ENCODE measurements at places on chromosomes 13 and 19. TPM values are rescaled to one million over a fixed set of nuclear protein-coding genes. Genes with fewer than 3 reads are reported as not detected.

DNA sequence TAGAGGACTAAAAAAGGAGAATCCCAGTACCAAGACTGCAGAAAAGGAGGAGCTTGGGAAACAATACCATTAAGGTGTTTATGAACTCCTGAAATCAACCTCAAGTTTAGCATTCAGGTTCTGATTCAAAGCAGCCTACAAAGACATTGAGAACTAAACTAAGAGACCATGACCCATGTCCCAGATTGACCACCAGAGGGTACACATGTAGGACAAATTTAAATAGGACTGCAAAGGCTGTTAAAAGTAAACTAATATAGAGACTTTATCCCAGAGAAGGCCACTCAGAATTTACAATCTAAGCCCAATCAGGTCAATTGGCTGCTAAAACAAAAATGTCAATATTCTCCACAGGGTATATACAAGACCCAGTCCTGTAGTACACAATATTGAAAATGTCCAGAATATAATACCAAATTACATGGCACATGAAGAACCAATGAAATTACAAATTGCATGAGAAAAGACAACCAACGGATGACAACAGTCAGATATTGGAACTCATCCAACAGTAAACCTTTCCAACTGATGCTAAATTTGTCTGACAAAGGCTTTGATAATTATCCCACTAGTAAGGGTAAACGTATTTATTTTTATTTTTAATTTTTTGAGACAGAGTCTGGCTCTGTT, 682.4 kb downstream of the UQCRFS1 start:
- DNase-seq, result no peak
- H3K4me1 ChIP-seq, result no peaks in the 10 kb centered on the region
- H3K27ac ChIP-seq, result no peak overlapping the region
- H3K27me3 ChIP-seq, result no peaks in the 10 kb centered on the region
- H3K36me3 ChIP-seq, result no peaks in the 10 kb centered on the region

- no peak overlapping the region for H3K27ac ChIP-seq
- H3K36me3 ChIP-seq, result no peaks in the 10 kb centered on the region
- no peak overlapping the region for H3K4me3 ChIP-seq
- no peaks in the 10 kb centered on the region for H3K27me3 ChIP-seq
- DNase-seq, result peak; percentile 96
- H3K4me1 ChIP-seq, result no peaks in the 10 kb centered on the region
These were observed 476.2 kb downstream of the KLF12 start for GRCh38 chr13:73657821-73658540.

DNA sequence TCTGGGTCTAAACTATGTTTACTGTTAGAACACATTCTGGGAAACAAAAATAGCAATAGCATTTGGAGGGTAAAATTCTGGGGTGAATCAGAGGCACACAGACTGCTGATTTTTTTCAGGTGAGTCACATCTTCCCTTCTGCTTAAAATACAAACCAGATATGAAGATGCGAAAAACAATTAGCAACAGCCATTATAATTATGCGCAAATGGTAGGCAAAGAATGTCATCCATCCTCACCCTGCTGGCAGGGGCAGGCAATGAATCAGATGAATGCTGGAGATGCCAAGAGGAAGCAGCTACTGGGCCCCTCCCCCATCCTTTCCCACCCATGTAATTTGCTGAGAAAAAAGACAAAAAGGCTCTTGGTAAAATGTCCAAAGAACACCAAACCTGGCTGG, 282.9 kb downstream of the KLF5 start:
- no peak overlapping the region for H3K4me3 ChIP-seq
- DNase-seq, result no peak
- no peaks in the 10 kb centered on the region for H3K36me3 ChIP-seq
- no peak overlapping the region for H3K27ac ChIP-seq
- no peaks in the 10 kb centered on the region for H3K27me3 ChIP-seq
- H3K4me1 ChIP-seq, result no peaks in the 10 kb centered on the region

GRCh38 chr13:65868884-65869283, 1361.3 kb downstream of the PCDH9 start:
- no peaks in the 10 kb centered on the region for H3K27me3 ChIP-seq
- no peaks in the 10 kb centered on the region for H3K4me1 ChIP-seq
- H3K36me3 ChIP-seq, result no peaks in the 10 kb centered on the region
- no peak overlapping the region for H3K4me3 ChIP-seq
- H3K27ac ChIP-seq, result no peak overlapping the region

DNA sequence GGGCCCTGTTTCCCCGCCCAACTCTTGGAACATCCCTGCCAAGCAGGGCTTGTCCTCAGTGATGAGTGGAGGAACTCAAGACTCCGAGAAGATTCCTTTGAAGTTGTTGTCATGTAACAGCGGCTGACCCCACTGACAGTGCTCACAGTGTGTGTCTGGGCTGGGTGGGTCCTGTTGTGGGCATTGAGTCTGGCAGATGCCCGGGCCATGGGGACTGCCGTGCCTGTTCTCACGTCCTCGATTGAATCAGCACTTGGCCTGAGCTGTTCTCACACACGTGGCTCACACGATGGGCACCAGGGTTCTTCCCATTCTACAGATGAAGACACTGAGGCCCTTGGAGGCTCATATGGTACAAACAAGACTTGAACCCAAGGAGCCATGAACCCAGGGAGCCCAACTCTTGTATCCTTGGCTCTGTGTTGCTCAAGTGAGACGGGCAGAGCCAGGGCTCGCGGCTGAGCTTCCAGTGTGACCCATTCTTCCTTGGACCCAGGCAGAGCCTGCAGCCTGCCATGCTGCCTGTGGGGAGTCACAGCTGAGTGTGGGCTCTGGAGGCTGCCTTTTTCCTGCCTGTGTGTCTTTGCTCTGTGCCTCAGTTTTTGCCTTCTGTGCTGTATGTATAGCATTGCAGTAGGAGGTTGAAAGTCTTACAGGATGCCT, 8.6 kb upstream of the EPN1 start:
- no peak overlapping the region for H3K4me3 ChIP-seq
- no peaks in the 10 kb centered on the region for H3K4me1 ChIP-seq
- DNase-seq, result no peak
- no peak overlapping the region for H3K27ac ChIP-seq

- H3K36me3 ChIP-seq, result no peaks in the 10 kb centered on the region
- no peak for DNase-seq
- peak overlapping the region; percentile 13 for H3K4me3 ChIP-seq
These were observed 8.1 kb upstream of the IGFL3 start for GRCh38 chr19:46132508-46133100.

DNA sequence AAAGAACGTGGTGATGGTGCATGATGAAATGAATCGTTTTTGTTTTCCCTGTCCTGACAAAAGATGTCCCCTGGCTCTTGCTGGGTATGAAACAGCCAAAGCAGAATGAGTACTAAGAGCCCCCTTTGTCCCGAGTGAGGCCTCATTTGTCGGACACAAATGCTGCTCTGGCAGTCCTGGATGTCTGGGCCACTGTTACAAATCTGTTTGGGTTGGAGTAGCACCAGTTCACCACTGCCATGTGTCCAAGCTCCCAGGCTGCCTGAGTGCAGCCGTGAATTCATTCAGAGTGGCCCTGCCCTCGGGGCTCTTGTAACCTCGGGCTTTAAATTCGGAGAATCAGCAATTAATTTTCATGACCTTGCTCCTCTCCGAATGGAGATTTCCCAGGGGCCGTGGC, 182.4 kb downstream of the NUFIP1 start:
- H3K4me3 ChIP-seq, result no peak overlapping the region
- no peak overlapping the region for H3K27ac ChIP-seq
- DNase-seq, result no peak
- H3K36me3 ChIP-seq, result no peaks in the 10 kb centered on the region
- peaks cover 6% of the 10 kb centered on the region for H3K27me3 ChIP-seq

GRCh38 chr13:23506807-23507291, 63.4 kb upstream of the TNFRSF19 start:
- peaks cover 46% of the 10 kb centered on the region for H3K4me1 ChIP-seq
- no peaks in the 10 kb centered on the region for H3K27me3 ChIP-seq
- no peaks in the 10 kb centered on the region for H3K36me3 ChIP-seq
- peak overlapping the region; percentile 68 for H3K27ac ChIP-seq
- no peak overlapping the region for H3K4me3 ChIP-seq
- peak; percentile 33 for DNase-seq

GRCh38 chr13:112815871-112816270, 126.0 kb downstream of the ATP11A start:
- H3K27me3 ChIP-seq, result no peaks in the 10 kb centered on the region
- H3K4me3 ChIP-seq, result no peak overlapping the region
- H3K4me1 ChIP-seq, result no peaks in the 10 kb centered on the region
- no peak for DNase-seq
- H3K27ac ChIP-seq, result peak overlapping the region; percentile 66

- H3K4me3 ChIP-seq, result no peak overlapping the region
- no peaks in the 10 kb centered on the region for H3K36me3 ChIP-seq
- H3K27ac ChIP-seq, result no peak overlapping the region
- H3K27me3 ChIP-seq, result no peaks in the 10 kb centered on the region
- no peak for DNase-seq
These were observed 462.2 kb downstream of the FOXO1 start for GRCh38 chr13:40204246-40204645.

The ANKLE1 gene
- 1.9 TPM for total RNA-seq

The STK24 gene
- total RNA-seq, result 83.3 TPM

The NCAN gene
- 0.36 TPM for total RNA-seq

The DHDH gene
- total RNA-seq, result 2.2 TPM

The ASF1B gene
- total RNA-seq, result 19.1 TPM

The OR7A5 gene
- total RNA-seq, result not detected

The LILRB2 gene
- total RNA-seq, result not detected

Data from cardiac muscle cell (in vitro differentiated cells and primary cell).